K562 (cell line): ENCODE measurements at places on chromosomes 12 and 14.

- peak; percentile 53 for DNase-seq
These were observed 136.5 kb upstream of the AMIGO2 start for GRCh38 chr12:47216150-47216677.

DNA sequence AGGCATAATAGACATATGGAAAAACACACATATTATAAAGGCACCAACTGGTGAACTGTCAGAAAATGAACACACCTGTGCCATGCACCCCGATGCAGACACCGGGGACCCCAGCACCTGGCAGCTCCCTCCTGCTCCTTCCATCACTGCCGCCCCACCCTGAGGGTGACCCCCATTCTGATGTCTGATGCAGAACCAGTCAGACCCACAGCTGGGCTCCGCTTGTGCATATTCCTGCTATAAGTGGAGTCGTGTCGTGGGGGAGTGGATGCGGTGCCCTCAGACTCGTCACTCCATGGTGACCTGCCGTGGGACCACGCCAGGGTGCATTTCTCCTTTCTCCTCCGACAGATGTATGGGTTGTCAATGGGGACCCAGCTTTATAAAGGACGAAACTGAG lies 45.7 kb upstream of the MEG3 start:
- no peak for DNase-seq

DNA sequence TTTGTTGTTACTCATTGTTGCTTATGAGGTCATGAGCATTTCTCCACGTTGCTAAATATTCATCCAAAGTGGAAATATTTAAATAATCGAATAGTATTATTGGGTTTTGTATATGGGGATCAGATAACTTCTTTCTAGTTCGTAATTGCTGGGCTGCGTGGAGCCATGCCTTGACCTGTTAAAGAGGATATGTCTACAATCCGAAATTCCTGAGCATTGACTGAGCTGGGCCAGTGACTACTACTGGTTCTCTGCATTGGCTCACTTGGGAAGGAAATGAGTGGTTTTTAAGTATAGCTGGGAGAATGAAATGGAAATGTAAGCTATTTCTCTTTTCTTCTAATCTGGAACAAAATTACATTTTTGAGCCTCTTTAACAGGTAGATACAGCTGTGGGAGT lies 163.2 kb downstream of the RPL10L start:
- DNase-seq = no peak

GRCh38 chr12:159156-159782 lies 54.7 kb downstream of the SLC6A12 start:
- no peak for DNase-seq

GRCh38 chr14:99441918-99442317 lies 38.7 kb downstream of the SETD3 start:
- DNase-seq = no peak

GRCh38 chr14:100122481-100123223 lies 36.8 kb downstream of the DEGS2 start:
- peak; percentile 33 for DNase-seq

DNA sequence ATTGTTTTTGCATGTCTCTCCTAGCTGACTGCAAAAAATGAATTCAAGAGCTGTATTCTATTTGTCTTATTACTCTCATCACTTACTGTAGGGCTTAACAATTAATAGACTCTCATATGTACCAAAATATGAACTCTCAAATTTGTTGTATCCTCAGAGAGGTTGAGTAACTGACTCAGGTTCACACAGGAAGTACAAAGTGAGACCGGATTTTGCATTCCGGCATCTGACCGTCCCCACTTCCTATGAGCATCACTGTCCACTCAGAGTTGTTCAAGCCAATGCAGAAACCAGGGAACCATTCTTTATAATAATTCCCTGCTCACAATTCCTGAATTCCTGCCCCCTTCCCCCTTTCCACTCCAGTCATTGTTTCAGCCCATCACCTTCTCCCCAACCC lies 113.3 kb upstream of the AMIGO2 start:
- DNase-seq = no peak
